Activated CD8-positive, alpha-beta T cell treated with anti-CD3 and anti-CD28 coated beads, Interleukin-2, amount 10 ng/mL, durations not matched to agents 7 days and 5 days (primary cell): ENCODE measurements at places on chromosomes 3 and 15. TPM values are rescaled to one million over a fixed set of nuclear protein-coding genes. Genes with fewer than 3 reads are reported as not detected.

GRCh38 chr3:180290300-180290699 is 253.6 kb upstream of the PEX5L start:
- no peak for DNase-seq

The LIPH gene
- total RNA-seq = not detected

DNA sequence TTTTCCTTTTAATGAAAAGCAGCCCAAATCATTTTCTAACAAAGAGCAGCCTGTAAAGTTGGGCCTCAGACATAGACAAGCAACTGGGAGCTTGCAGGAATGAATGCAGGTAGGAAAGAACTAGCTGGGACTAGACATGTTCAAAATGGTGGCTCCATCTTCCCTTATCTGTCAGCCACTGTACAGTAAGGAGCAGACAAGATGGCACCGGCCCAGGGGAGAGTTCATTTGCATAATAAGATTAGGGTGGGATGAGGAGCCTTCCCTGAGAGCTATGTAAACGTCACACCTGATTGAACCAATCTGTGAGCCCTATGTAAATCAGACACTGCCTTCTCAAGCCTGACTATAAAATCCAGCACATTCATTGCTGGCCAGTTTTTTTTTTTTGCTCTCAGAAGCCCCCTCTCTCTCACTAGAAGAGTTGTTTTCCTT is 59.7 kb upstream of the GK5 start:
- no peak for DNase-seq

GRCh38 chr3:114709102-114709501 is 415.3 kb downstream of the TIGIT start:
- no peak for DNase-seq

The SPATA12 gene
- total RNA-seq = not detected

GRCh38 chr3:176401211-176401610 is 796.1 kb downstream of the TBL1XR1 start:
- no peak for DNase-seq

- DNase-seq = no peak
Observed at GRCh38 chr15:33296856-33297255, 13.9 kb upstream of the RYR3 start.
